ENCODE measurements at places on chromosomes 7 and 10. TPM values are rescaled to one million over a fixed set of nuclear protein-coding genes. Genes with fewer than 3 reads are reported as not detected.

DNA sequence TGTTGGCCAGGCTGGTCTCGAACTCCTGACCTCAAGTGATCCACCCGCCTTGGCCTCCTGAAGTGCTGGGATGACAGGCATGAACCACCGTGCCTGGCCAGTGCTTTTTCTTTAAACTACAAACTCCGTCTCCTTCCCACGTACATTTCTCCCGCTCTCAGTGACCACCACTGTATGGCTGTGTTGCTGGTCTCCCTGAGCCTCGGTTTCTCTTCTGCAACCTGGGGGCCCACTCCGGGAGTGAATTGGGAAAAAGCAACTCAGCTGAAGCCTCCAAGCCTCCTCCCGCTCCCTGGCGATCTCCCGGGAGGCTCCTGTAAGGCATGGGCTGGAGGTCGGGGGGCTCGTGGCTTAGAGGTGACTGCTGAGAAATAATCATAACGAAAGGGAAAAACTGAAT lies 136.3 kb downstream of the ELFN1 start:
- no peak for DNase-seq

GRCh38 chr7:116499168-116500077 lies at the start of gene CAV2:
Gene CAV2 (plus strand): TSS chr7:116499738. CDS start chr7:116499782, 44 bp downstream.
- peak; percentile 20 for DNase-seq

- DNase-seq: no peak
Measured at GRCh38 chr10:111973306-111973705, 210.3 kb downstream of the GPAM start.

DNA sequence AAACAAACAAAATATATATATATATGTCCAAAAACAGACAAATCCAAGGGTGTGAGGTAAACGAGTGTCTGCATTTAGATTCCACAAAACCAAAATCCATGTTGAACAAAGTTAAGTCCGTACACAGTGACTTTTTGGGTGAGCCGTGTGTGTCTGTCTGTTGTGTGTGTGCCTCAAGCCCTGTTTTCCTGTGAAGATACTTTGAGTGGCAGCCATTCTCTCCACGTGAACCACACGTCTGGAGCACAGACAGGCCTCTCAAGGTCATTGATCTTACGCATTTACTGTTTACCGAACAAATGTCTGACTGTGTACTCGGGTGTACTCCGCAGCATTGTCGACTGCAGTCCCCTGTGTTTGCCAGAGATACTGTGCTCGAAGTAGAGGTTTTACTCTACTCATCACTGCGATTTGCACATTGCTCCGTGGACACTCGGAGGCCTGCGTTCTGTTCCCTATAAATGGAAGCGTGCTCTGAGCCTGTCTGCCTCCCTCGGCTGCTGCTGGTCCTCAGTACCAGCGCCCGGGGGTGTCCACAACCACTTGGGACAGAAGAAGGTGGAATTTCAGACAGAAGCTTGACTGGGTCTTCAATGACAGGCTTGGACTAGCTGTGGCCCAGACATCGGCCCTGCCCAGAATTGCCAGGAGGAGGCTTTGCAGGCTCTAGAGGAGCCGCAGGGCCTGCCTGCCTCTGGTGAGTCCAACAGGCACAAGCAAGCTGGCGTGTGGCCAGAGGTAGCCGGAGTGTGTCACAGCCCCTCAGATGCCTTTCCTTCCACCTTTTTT lies 22.1 kb downstream of the CYP17A1 start:
- no peak for DNase-seq

DNA sequence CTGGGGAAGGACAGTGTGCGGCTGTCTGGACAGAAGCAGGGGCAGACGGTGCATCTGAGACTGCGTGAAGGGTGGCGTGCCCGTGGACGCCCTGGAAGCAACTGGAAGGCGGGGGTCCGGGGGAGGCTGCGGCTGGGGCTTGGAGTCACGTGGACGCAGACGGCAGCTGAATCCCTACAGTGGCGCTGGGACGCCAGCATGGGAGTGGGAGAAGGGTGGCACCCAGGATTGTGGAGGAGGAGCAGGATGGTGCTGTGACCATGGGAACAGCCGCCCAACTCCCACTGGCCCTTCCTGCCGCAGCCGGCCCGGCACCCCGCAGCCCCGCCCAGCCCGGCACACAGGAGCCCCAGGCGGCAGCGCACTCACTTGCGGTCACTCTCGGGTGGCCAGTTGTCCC lies 9.7 kb downstream of the INTS1 start:
- no peak for DNase-seq

GRCh38 chr10:1570416-1571051 lies 166.8 kb downstream of the ADARB2 start:
- DNase-seq: no peak

DNA sequence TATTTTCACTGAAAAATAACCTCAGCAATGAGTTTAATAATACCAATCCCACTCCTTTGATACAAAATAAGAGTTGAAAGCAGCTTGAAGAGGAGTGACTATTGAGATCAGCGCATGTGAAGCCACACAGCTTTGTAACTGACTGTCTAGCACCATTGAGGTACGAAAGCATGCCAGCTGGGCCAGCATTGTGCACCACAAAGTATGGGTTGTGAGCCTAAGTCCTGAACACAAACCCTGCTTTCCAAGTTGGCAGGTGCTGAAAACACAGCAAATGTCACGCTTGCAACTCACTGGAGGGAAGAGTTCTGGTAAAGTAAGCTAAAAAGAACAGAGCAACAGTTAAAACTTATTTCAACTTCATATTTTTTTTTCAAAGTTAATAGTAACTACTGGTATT lies 4.0 kb upstream of the FAM53B start:
- DNase-seq: no peak

DNA sequence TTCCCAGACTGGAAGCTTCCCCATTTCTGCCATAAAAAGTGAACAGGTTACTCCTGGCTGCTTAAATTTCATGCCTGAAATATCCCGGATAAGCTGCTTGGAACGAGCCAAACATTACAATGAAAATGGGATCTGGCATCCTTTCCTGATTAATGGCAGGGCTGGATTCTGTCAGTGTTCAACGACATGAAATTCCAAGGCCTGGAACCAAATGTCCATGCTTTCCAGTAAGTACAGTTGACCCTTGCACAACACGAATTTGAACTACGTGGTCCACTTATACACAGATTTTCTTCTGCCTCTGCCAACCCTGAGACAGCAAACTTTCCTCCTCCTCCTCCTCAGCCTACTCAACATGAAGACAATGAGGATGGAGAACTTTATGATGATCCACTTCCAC lies 65.4 kb downstream of the SGMS1 start:
- DNase-seq: no peak

GRCh38 chr7:110373859-110374258 lies 717.1 kb upstream of the LRRN3 start:
- DNase-seq: no peak

GRCh38 chr10:119020627-119020946 lies 8.9 kb upstream of the NANOS1 start:
- no peak for DNase-seq

DNA sequence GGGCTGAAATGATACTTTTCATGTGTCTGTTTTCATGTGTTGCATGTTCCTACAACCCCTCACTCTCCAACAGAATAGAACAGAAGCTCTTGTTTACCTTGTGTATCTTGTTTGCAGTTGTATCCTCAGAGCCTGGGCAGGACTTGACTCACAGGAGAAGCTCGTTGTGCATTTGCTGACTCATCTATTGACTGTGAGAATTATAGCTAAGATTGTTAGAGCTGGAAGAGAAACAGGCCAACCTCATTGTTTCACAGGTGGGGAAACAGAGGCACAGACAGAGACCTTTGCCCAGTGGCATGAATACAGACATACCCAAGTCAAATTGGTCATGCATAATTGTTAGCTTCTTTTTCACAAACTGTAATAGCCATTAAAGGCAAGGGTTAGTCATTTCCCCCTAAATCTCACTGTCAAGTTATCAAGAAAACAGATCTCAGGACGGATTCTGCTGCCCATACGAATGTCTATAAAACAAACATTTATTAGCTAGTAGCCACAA lies 4.6 kb upstream of the TSPAN15 start:
- DNase-seq: no peak

DNA sequence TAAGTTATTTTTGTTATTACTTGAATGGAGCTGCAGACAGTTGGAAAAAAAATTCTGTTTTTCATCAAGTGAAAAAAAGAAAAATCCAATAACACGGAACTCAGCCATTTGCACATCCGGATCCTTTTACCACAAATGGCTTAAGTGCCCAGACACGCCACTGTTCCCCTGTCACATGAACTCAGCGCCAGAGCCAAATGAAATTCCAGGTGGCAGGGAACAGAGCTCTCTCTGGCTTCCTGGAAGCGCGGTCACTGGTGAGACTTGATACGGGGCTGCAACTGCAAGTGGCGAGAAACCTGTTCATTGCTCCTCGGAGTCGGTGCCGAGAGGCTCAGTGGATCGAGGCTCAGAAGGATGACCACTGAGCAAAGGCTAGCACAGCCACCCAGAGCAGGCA lies 60.8 kb upstream of the NPTX2 start:
- DNase-seq: no peak

GRCh38 chr7:33905389-33906032 lies at the start of gene BMPER:
Gene BMPER (plus strand): TSS chr7:33905539. CDS start chr7:33905614, 75 bp downstream.
- peak; percentile 22 for DNase-seq

GRCh38 chr7:70660154-70660818 lies 471.7 kb upstream of the GALNT17 start:
- no peak for DNase-seq

- DNase-seq: no peak
Measured at GRCh38 chr7:103856929-103857328, 132.5 kb downstream of the RELN start.

Gene AKR1C8
- not detected for total RNA-seq

Gene PNLIPRP3
- not detected for total RNA-seq

Gene GIMAP7
- not detected for total RNA-seq

Gene GPER1
- 0.91 TPM for total RNA-seq

Gene SEMA3E
- 0.41 TPM for total RNA-seq

Gene FKBP9
- total RNA-seq: 78.0 TPM
